ENCODE measurements at places on chromosomes 6 and 20.

DNA sequence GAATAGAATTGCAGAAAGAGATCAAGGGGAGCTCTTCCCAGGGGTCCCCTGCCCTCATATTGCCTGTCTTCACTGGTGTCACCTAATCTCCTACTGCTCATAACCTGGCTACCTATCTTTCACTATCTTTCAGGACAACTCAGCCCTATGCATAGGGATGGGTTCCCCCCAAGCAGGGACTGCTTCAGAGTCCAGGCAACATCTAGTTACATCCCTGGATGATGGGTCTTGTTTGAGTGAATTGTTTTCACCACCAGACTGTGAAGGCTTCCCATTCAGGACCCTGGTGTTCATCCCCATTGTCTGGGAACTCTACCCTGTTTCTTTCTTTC, 850 bp upstream of the HECA start:
- no peak for DNase-seq

DNA sequence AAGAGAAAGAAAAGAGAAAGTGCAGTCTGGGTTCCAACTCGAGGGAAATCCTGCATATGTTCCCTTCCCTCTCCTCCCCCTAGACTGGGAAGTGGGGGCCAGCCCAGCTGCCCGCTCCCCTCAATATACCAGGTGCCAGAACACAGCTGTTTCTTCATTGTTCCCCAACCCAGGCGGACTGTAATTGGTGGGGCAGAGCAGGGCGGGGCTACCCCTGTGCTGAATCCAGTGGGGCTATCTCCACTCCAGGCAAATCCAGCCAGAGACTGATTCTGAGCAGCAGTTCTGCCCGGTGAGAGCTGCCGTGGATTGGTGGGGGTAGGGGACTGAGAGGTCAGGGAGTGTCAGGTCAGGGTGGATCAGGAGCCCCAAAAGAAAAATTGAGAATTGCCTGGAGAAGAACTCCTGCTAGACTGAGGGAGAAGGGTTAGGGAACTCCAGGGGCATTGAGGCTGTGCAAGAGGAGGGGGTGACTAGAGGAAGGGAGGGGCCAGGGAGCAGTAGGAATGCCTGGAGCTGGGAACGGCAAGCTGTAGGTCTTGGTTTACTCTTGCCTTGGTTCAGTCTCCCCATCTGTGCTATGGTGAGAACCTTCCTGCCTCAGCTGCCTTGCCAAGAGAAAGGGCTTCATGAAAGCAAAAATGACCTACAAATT, at the start of gene MYMX:
Gene MYMX (plus strand): TSS at position 250 of the 655 bp plus-strand sequence. CDS start 546 bp downstream, outside the sequence.
- no peak for DNase-seq

DNA sequence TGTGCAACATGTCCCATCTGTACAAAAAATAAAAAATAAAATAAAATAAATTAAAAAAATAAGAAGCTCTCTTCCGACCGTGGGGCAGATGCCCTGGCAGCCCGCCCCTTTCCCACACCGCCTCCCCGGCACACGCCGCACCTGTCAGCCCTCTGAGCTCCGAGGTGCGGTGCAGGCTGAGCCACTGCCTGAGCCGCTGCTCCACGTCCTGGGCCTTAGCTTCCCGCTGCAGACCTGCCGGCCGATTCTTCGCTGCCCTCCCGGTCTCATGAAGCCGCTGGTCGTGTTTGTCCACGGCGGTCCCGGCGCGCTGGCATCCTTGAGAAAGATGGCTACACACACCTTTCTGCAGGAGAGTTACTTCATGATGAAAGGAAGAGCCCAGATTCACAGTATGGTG, 10.7 kb upstream of the CLPSL2 start:
- no peak for DNase-seq

GRCh38 chr6:157401734-157402338, 20.8 kb downstream of the ZDHHC14 start:
- no peak for DNase-seq

DNA sequence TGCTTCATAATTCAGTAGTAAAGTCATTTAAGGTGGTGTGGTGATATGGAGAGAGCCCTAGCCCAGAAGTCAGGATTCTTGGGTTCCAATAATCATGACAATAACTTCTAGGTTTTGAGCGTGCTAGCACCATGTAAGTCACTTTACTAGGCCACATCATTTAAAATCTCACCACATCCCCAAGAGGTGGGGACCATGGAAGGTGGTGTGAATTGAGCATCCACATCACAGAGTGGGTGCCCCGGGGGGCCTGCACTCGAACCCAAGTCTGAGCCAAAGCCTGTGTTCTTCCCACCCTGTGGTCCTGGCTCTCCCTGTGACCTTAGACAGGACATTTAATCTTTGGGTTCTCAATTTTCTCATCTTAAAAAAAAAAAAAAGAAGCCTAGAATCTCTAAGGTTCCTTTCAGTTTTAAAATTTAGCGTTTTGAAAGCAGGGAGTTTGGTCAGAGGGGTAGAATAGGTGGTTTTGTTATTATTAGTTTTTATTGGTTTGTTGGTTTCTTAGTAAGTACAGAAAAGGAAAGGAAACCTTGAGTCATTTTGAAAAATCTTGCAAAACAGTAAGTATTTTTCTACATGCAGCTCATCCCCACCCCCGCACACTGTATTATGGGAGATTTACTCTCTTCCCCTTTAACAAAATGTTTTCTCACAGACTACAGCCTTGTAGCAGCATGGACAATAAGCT, 26.4 kb downstream of the ARMC2 start:
- DNase-seq = peak; percentile 57

All from stimulated activated naive CD4-positive, alpha-beta T cell treated with Interleukin-2 at 50 U/mL for 16 hours (primary cell).